ENCODE measurements at places on chromosomes 2 and 18.
A peak's percentile ranks its signal among the peaks of the same experiment; 100 is the strongest.

DNA sequence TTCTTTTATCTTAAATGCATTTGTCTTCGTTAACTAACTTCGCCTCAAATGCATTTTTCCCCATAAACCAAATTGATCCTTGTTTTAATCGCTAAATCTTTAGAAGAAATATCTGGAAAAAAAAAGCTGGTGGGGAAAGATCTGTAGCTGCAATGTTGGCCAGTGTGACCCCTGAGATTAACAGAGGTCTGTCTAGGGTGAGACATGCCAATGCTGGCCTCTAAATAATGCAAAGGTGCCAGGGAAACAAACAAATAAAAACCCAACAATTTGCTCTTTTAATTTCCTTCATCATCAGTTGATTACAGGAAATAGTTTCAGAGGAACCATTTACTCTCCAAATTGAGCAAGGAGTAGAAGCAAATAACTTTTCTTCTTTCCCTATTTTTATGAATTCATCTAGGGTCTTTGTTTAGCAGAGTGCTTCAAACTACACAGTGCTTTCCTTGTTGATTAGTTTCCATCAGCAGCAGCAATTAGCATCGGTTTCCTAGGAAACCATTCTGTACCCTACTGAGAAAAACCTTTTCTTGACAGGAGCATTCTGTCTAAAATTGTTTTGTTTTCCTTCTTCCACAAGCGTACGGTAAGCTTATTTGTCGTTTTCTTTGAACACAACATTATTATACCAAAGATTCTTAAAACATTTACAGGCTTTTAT lies 100.5 kb upstream of the UNC80 start:
- no peak for DNase-seq

GRCh38 chr2:18790509-18791171 lies 201.3 kb upstream of the NT5C1B start:
- no peak for DNase-seq

DNA sequence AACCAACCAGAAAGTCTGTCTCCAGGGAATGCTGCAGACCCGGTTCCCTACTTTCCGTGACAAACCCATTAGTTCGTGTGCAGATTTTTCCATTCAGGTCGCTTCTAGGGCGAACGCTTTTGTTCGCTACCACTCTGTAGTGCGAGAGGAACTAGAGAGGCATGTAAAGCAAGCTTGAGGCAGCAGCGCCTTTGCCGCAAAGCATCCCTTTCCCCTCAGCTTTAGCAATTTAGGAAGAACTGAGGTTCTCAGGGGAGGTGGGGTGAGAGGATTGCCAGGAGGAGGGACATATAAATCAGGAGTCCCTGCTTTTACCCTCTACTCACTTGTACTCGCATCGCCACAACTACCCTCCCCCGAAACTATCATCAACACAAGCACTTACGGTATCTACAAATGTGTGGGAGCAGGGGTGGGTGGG lies 748 bp upstream of the ZNF804A start:
- no peak for DNase-seq

DNA sequence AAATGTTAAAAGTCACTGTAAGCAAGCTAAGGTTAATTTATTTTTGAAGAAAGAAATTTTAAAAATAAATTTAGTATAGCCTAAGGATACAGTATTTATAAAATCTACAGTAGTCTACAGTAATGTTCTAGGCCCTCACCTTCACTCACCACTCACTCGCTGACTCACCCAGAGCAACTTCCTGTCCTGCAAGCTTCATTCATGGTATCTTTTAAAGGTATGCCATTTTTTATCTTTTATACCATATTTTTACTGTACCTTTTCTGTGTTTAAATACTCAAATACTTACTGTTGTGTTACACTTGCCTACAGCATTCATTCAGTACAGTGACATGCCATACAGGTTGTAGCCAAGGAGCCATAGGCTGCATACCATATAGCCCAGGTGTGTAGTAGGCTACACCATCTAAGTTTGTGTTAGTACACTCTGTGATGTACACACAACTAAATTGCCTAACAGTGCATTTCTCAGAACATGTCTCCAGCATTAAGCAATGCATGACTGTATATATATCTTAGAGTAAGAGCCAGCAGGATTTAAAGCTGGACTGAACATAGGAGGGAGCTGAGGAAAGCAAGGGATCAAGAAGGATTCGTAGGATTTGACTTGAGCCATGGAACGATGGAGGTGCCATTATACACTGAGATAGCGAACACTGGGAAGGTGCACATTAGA lies 83.1 kb upstream of the KLF7 start:
- no peak for DNase-seq

GRCh38 chr2:138665937-138666336 lies 114.3 kb downstream of the NXPH2 start:
- no peak for DNase-seq

GRCh38 chr2:145067549-145068030 lies 547.7 kb upstream of the ZEB2 start:
- DNase-seq, result no peak

- DNase-seq, result no peak
Measured at GRCh38 chr18:50203801-50204604, 9.1 kb upstream of the MYO5B start.

DNA sequence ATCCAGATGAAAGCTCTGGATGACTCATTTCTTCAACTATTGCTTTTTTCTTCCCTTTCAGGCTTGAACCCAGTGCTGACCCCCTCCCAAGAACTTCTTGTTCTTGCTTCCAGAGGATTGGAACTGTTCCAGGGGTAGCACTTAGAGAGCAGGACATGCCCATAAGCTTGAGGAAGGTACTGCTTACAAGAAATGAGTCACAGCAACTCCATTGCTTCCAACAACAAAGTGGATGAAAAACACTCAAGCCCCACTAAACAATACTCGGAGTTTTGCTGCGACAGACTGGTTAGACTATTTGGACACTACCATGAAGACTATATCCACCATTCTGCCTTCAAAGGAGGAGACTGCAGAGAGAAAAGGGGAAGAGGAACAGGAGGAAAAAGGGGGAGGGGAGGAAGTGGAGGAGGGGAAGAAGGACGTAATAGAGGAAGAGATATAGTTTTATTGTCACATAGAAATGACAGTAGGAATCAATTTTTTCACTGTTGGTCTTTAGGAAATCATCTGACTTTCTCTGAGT lies 1.6 kb upstream of the EPC2 start:
- no peak for DNase-seq

- no peak for DNase-seq
Measured at GRCh38 chr18:78875016-78875777, 104.4 kb upstream of the SALL3 start.

- no peak for DNase-seq
Measured at GRCh38 chr2:133004623-133005022, 334.6 kb upstream of the LYPD1 start.

DNA sequence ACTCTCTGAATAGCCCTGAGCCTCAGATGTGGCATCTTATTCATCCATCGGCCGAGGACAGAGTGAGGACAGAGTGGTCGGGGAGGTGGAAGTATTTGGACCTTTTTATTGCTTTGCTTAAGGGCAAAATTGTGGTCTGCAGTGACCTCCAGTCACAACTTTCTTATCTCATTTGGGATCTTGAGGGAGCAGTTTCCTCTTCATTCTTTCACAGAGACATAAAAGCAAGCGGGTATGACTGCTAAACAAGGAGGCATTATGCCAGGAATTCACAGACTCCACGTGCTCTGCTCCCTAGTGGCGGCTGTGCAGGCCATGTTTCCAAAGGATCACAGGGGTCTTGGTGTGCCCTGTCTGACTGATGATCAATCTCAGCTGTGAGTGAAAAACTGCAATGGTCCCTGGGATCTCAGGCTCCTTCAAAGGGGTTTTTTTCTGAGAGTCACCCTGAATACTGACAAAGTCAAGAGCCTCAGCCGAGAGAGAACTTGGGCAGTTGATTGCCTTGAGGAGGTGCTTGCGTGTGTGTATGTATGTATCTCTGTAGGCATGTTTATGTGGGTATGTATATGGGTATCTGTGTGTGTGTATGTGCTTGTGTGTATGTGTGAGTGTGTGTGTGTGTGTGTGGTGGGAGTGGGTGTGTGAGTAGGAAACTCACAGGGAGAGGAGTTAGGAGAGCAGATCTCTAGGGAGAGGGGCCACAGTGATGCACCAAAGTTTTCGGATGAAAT lies 47.7 kb downstream of the RAPGEF4 start:
- no peak for DNase-seq

DNA sequence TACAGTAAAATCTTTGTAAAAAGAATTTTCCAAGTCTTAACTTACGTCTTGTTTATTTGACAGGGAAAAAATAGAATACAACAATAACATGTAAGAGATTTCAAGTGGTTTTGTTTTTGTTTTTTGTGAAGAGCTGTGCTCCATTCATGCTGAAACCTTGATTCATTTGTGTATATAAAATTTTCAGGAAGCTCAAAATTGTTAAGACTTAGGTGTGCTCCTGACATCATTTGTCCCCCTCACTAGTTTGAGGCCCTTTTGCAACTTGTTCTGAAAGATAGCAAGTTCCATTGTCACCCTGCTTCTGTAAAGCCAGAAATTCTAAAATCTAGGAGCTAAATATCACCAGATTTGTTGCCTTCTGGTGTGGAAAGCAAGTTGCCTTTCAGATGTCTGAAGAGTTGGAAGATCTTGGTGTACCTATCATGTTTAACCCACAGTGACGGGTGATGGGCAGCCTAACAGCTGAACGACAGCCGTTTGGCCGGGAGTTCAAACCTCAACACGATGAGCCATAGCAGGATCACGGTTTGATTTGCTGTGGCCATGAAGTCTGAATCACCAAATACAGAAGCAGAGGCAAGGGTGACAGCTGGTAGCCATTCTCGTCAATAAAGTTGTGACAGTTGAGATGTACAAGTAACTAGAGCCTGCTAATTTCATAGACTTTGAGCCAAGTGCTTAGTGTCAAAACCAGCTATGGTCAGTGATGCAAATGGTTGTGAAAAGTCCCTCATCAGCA lies 205.5 kb upstream of the SP5 start:
- no peak for DNase-seq

- no peak for DNase-seq
Measured at GRCh38 chr2:218166791-218167190, at the start of gene CXCR1. Gene CXCR1, minus strand, starts transcription at chr2:218166962. Its CDS starts 1,751 bp downstream, at chr2:218165211.

GRCh38 chr2:142582317-142582716 lies 295.1 kb upstream of the KYNU start:
- DNase-seq, result no peak

DNA sequence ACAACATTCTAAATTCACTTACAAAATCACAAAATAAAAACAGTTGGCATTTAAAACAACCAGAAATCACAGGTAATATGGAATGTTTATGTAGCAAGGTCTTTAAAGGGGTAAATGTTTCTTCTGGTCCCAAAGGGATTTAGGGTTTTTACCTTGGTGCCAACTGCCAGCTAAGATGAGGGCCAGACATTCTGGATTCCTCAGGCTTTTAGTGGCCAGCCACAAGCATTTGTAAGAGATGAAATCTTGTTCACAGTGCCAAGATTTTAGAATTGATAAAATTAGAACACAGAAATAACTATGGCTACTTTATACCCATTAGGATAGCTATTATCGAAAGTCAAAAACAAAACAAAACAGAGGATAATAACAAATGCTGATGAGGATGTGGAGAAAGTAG lies 60.4 kb upstream of the CDKL4 start:
- no peak for DNase-seq

- DNase-seq, result no peak
Measured at GRCh38 chr2:215535741-215536140, 99.9 kb upstream of the FN1 start.

DNA sequence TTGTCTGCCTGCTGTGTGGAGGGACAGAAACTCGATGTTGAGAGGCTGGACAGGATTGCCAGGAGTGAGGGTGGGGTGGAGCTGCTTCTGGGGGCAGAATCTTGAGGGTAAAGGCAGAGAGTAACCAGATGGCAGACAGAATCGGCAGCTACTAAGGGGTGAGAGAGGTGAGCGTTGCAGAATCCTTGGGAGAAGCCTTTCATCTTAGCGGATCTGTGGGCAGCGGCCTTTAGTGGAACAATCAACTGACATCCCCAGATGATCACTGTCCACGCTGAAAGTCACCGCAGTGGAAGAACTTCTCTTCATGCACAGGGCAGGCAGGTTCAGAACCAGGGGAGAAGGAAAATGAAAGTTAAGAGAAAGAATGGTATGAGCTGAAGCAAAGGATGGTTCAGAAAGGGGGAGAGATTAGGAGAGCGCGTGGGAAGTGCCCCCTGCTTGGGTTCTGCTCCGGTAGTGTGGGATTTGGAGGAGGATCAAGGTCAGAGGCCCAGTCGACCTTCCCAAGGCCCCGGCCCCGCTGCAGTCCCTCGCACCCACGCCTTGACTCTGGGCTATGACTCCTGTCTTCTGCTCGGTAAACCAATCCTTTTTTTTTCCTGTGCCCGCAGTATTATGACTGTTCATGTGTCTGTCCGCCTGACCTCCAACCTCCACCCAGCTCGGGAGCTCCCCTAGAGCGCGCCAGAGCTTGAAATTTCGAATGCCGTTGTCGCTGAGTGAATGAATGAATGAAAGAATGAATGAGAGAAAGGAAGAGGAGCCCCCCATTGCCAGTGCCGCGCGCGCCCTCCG lies 584 bp downstream of the BOLA3 start:
- DNase-seq, result peak; percentile 22

DNA sequence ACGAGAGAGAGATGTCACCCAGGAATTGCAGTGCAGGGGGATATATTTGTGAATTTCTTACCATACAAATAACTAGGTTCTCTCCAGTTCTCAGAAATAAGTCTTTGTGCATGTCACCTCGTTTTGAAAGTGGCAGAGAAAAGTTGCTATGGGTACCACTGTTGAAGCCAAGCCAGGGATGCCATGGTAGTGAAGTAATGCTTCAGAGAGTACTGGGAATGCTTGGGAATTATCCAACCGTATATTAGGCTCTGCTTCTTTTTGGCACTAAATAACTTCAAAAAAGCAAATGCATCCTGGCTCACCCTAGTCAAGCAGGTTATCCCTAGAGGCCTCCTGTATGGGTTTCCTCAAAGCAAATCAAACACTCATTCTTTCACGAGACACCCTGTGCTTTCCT lies 50.7 kb upstream of the DDX18 start:
- no peak for DNase-seq

GRCh38 chr2:162839419-162839818 lies 852 bp upstream of the KCNH7 start:
- no peak for DNase-seq

GRCh38 chr2:148658807-148659722 lies 14.5 kb downstream of the EPC2 start:
- DNase-seq, result no peak

GRCh38 chr18:58180738-58181353 lies 136.8 kb downstream of the NEDD4L start:
- peak; percentile 26 for DNase-seq

DNA sequence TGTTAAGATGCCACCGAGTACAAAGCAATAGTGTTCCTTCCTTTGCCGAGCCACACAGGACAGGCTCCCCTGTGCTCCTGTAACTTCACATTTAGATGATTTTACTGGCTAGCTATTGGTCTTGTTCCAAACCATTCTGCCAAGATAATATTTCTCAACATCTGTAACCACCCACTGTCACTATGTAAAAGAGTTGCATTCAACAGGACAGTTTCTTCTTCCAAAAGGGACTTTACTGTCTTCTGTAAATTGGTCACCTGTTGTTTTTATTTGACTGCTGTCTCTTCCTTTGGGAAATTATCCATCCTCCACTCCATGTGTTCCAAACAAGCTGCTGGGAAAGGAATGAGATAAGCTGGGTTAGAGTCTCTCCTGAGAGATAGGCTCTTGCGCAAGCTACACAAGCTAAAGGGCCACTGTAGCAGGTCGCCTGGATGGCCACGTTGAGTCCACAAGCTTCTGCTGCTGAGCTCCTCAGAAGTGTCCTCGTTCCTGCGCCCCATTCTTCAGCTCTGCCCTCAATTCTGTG lies 14.4 kb upstream of the BZW1 start:
- DNase-seq, result no peak
